Stimulated activated CD8-positive, alpha-beta memory T cell treated with anti-CD3 and anti-CD28 coated beads, Interleukin-4, amount 100 ng/mL, for 4 hours (primary cell): ENCODE measurements at places on chromosomes 3 and 15.

GRCh38 chr15:77733579-77734300, 101.0 kb upstream of the LINGO1 start:
- no peak for DNase-seq

- no peak for DNase-seq
Measured at GRCh38 chr15:79769069-79769481, 127.7 kb downstream of the MTHFS start.

GRCh38 chr15:44662478-44663409, 718 bp downstream of the SPG11 start:
- peak; percentile 66 for DNase-seq

- no peak for DNase-seq
Measured at GRCh38 chr3:35484929-35485530, 154.3 kb upstream of the ARPP21 start.

GRCh38 chr3:170558427-170558826, 27.4 kb downstream of the SLC7A14 start:
- DNase-seq, result no peak

DNA sequence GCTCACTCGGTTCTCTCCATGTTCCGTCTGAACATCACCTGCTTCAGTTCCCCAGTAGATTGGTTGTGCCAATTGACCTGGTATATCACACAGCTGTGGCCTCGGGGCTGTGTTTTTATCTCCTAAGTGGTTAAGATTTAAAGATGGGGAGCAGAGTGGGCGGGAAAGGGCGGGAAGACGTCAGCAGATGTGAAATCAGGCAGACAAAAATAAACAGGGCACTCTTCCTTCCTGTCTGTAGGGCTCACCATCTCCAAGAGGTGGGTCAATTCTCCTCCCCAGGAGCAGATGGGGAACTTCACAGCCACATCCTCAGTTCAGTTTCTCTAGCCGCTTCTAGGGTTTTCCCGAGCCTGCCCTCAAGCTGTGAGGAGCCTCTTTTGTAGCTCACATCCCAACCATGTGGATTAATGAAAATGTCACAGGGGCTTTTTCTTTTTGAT, 26.8 kb upstream of the LIMD1 start:
- no peak for DNase-seq

DNA sequence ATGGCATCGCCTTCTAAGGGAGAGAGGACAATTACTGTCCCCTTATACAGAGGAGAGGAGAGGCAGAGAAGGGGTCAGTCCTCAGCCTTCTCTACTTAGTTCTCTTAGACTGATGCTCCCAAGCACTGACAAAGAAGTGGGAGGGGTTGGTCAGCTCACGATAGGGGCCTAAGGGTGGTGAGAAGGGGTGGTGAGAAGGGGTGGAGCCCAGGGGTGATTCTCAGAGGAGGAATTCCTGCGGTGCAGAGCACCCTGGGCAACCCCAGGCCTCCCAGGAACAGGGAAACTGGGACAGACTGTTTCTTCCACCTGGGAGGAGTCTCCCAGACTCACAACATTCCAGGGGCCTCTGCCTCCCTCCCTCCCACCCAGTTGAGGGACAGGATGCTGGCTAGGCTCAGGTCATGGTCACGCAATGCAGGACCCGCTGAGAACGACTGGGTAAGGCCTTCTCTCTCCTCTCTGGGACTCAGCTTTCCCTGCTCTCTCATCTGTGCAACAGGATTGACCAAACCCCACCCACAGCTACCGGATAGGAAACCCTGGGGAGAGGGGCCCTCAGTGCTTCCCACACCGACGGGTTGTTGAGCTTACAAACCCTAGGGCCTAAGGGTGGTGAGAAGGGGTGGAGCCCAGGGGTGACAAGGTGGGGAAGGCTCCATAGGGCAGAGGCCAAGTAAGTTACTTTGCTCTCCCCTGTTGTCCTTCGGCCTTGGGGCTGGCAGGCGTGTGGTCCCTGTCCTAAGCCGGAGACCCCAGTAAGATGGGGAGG, 1.5 kb downstream of the TPRA1 start:
- no peak for DNase-seq

GRCh38 chr3:37500518-37500917, 326.1 kb upstream of the LRRFIP2 start:
- DNase-seq, result no peak

DNA sequence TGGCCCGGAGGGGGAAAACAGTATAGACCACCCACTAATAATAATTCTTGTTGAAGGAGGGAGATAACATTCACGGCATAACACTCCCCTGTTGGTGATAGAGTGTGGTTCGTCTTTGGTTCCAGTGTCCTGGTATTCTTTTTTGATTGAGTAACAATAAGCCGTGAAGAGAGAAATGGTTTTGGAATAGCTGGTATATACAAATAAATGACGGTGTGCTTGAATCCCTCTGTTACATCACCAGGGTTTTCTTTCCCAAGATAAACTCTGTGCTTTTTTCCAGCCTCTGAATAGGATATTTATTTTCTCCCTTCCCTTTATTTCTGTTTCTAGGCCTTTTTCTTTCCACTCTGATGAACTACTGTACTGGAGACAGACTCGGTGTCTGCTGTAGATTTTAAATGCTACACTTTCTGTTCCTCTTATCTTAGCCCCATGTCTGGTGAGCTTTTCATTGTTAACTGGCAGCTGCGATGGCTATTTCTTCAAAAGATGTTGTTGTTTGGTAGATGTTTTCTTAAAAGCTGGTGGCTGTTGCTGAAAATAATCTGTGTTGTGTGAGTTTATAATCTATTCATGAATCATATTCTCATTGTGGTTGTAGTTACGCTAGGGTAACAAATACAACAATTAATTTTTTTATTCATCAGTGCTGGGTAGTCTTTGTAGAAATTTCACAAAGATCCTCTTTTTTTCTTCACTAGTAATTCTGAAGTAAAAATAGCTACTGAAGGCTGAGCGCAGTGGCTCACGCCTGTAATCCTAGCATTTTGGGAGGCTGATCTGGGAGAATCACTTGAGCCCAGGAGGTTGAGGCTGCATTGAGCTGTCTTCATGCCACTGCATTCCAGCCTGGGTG, 15.5 kb upstream of the SCAANT1 start:
- no peak for DNase-seq

GRCh38 chr15:34754674-34755418, at the start of gene GJD2:
Gene GJD2, minus strand, starts transcription at chr15:34754998. Its CDS starts 510 bp downstream, at chr15:34754488.
- DNase-seq, result no peak

GRCh38 chr15:62491642-62492041, 326.6 kb upstream of the C2CD4B start:
- DNase-seq, result no peak

DNA sequence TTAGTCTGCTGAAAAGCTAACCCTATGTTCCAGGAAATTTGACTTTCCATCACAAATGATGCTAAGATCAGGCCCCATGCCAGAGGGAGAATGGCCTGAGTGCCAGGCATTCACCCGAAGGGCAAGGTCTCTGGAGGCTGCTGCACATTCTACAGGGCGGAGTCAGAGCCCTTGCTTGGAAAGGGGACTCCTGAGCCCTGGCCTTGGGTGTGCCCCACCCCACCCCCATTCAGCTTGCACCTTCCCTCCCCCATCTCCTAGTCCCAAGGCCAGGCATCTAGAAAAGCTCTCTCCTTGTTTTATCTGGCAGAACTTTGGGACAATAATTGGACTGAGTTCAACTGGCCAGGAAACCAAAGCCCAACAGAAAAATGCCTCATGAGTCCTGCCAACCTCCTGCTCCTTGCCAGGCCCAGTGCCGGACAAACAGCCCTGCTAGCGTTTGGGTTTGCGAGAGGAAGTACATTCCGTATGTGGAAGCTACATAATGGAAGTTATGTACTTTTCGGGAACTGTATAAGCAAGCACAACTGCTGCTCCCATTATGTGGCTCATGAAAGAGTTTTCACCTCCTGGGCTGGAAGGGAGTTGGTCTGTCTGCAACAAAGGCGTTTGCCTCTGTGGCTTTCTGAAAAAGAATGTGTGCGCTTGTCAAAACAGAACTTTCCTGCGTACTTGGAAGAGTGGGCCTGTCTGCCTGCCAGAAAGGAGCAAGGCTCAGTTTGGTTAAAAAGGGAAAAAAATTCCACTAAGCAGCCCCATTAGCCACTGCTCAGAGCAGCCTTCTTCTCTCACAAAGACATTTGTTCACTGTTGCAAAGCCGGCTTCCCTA, 321.5 kb upstream of the CTNNB1 start:
- DNase-seq, result no peak

DNA sequence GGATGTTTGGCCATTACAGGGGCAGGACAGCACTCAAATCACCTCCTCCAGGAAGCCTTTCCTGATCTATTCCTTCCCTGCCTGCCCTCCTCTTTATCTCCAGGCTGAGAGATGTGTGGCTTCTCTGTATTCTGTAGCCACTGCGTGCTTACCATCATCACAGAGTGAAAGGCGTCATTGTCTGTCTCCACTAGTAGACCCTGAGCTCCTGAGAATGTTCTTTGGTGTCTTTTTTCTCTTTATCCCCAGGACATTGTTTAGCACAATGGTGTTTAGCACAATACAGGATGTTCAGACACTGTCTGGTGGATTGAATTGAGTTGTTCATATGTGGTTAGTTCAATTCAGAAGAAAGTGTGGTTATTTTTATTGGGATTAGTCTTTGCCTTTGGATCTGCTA, 26.2 kb upstream of the LARS2 start:
- DNase-seq, result no peak

- no peak for DNase-seq
Measured at GRCh38 chr15:84975871-84976351, 5.7 kb upstream of the PDE8A start.

DNA sequence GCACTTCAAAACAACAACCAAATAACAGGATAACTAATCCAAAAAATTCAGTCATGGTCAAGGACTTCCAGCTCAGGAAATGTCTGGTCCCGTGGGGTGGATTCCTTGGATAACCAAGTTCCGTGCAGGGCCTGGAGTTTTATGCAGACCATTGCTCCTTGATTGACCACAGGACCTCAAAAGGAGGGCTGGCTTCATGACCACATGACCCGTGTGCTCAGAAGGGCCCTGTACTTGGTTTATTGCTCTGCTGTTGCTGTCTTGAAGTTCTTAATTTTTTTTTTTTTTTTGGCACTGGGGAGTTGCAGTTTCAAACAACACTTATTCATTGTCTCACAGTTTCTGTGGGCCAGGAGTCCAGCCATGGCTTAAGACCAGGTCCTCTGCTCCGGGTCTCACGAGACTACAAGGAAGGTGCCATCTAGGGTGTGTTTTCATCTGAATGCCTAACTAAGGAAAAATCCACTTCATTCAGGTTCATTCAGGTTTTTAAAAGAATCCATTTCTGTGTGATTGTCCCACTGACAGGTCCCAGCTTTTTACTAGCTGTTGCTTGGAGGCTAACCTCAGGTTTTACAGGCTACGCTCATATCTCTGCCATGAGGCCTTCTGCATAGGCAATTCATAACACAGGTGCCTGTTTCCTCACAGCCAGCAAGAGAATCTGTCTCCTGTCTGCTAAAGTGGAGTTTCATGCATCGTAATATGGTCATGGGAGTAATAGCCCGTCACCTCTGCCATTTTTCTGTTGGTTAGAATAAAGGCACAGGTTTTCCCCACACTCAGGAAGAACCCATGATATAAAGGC, 65.3 kb downstream of the FLNB start:
- no peak for DNase-seq

DNA sequence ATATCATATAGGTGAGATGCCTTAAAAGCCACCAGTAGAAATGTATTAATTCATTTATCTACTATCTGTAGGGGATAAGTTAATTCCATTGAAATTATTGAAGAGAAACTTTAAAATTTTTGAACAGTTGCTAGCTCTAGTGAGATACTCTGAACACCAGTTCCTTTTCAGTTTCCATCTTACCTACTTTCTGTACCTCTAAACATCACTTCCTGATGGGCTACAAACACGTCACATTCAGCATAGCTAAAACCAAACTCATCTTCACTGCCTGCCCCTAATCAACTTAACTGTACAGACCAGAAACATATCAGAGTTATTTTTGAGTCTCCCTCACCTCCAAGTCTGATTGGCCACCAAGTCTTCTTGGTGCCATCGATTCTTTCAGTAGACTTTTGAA, 88.9 kb downstream of the FEZF2 start:
- DNase-seq, result no peak

- DNase-seq, result no peak
Measured at GRCh38 chr15:76575274-76575673, 238.7 kb downstream of the ISL2 start.

DNA sequence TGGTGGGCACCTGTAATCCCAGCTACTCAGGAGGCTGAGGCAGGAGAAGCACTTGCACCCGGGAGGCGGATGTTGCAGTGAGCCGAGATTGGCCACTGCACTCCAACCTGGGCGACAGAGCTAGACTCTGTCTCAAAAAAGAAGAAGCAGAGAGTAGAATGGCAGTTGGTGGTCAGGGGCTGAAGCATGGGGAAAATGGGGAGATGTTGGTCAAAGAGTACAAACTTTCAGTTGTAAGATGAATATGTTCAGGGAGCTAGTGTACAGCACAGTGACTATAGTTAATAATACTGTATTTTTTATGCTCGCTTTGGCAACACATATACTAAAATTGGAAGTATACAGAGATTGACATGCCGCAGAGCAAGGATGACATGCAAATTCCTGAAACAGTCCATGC, 41.5 kb downstream of the PCNP start:
- no peak for DNase-seq

DNA sequence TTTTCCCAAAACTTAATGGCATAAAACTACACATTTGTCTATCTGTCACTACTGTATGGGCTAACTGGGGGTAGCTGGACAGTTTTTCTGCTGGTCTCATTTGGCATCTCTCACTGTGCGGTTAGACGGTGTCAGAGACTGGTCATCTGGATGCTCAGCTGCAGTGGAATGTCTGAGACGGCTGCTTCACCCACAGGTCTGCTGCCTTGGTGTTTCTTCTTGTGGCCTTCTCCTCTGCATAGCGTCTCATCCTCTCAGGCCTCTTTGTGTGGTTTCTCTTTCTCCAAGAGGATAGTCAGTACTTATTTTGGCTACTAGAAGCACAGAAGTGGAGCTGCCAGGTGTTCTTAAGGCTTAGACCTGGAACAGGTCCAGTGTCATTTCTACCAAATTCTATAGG, 35.9 kb upstream of the GOLGA6L9 start:
- DNase-seq, result no peak

DNA sequence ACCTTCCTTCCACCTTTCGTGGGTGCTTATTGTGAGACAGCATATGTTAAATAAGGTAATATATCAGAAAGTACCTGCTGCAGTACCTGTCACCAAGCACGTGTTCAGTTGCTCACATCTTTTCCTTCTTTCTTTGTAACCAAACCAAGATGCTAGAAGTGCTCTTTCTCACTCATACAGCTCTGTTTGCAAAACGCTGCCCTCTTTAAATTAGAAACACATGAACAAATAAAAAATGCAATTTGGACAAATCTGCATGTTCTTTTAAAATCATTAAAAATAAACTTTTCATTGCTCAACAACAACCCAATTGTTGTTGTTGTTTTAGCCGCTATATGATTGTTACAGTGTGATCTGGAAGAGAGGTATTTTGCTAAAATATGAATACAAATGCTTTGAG, 193.5 kb upstream of the ZBTB20 start:
- DNase-seq, result no peak
